ENCODE measurements at places on chromosomes 5 and 9. TPM values are rescaled to one million over a fixed set of nuclear protein-coding genes. Genes with fewer than 3 reads are reported as not detected.

FBP2 gene
- polyA plus RNA-seq, result not detected

CEL gene
- 0.22 TPM for polyA plus RNA-seq

PIP5K1B gene
- 0.05 TPM for polyA plus RNA-seq

- no peak overlapping the region for H3K4me3 ChIP-seq
- peaks cover 59% of the 10 kb centered on the region for H3K4me1 ChIP-seq
- H3K27me3 ChIP-seq, result no peaks in the 10 kb centered on the region
- peaks cover 10% of the 10 kb centered on the region for H3K36me3 ChIP-seq
Measured at GRCh38 chr9:121279776-121280388, 11.9 kb downstream of the GSN start.

- H3K27ac ChIP-seq, result no peak overlapping the region
- no peaks in the 10 kb centered on the region for H3K36me3 ChIP-seq
- DNase-seq, result no peak
- no peaks in the 10 kb centered on the region for H3K27me3 ChIP-seq
- no peaks in the 10 kb centered on the region for H3K4me1 ChIP-seq
Measured at GRCh38 chr5:141040093-141040770, 10.9 kb upstream of the PCDHB1 start.

- H3K4me1 ChIP-seq, result peaks cover 23% of the 10 kb centered on the region
- no peaks in the 10 kb centered on the region for H3K27me3 ChIP-seq
- H3K27ac ChIP-seq, result peak overlapping the region; percentile 11
- no peak for DNase-seq
Measured at GRCh38 chr5:138870611-138871010, 4.5 kb downstream of the LRRTM2 start.

DNA sequence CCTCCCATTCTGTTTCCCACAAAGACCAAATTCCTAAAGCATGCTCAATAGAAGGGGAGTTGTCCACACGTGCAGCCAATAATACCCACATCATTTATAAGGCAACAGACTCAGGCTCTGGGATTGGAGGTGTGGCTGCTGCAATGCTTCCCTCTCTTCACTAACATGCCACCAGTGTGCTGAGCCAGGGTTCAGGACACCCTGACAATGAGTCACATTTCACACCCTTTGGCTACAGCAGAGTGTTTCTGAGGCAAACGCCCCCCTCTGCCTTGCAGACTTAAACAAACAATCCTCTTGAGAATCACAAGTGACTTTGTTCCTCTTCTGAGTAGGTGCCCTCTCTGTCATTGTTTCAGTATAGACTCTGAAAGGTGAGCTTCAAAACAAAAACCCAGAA is 189.3 kb upstream of the TLE4 start:
- no peaks in the 10 kb centered on the region for H3K36me3 ChIP-seq
- peaks cover 25% of the 10 kb centered on the region for H3K4me1 ChIP-seq
- H3K27me3 ChIP-seq, result no peaks in the 10 kb centered on the region
- no peak for DNase-seq

GRCh38 chr5:150496534-150496933 is 11.4 kb upstream of the NDST1 start:
- H3K27ac ChIP-seq, result peak overlapping the region; percentile 44
- H3K4me1 ChIP-seq, result peaks cover 73% of the 10 kb centered on the region
- no peak overlapping the region for H3K4me3 ChIP-seq

- no peaks in the 10 kb centered on the region for H3K27me3 ChIP-seq
- peak; percentile 90 for DNase-seq
- peaks cover 62% of the 10 kb centered on the region for H3K4me1 ChIP-seq
- peak overlapping the region; percentile 58 for H3K27ac ChIP-seq
Measured at GRCh38 chr9:38047301-38048251, 21.5 kb downstream of the SHB start.

DNA sequence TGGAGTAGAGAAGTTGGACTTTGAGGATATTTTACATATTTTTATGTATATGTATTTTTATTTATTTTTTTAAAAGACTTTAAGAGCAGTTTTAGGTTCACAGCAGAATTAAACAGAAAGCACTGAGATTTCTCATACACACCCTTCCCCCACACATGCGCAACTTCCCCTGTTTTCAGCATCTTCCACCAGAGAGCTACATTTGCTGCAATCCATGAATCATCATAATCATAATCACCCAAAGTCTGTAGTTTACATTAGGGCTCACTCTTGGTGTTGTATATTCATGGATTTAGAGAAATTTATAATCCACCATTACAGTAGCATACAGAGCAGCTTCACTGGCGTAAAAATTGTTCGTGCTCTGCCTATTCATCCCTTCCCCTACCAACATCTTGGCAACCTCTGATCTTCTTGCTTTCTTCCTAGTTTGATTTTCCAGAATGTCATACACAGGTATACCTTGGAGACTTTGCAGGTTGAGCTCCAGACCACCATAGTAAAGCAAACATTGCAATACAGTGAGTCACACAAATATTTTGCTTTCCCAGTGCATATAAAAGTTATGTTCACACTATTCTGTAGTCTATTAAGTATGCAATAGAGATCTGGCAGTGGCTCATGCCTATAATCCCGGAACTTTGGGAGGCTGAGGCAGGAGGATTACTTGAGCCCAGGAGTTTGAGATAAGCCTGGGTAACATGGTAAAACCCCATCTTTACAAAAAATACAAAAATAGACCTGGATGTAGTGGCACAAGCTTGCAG is 9.6 kb upstream of the CCDC171 start:
- H3K36me3 ChIP-seq, result no peaks in the 10 kb centered on the region
- H3K4me3 ChIP-seq, result no peak overlapping the region
- H3K4me1 ChIP-seq, result no peaks in the 10 kb centered on the region
- no peak overlapping the region for H3K27ac ChIP-seq
- H3K27me3 ChIP-seq, result no peaks in the 10 kb centered on the region

DNA sequence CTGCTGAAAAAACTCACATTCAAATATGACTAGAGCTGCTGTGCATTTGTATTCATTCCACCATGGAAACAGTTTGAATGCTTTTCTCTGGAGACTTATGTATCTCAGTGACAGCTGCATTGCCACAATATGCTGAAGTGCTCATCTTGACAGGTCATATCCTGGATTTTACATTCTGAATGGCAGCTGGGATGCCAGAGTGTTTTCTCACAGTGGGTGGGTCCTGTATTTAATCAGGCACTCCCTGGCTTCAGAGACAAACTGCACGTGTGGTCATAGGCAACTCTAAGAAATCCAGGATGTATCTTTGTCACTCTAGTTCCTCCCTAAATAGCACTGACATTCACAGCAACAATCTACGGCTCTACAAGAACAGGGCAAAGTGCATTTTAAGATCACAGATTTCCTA is 75.6 kb downstream of the ST8SIA4 start:
- H3K27ac ChIP-seq, result peak overlapping the region; percentile 67
- H3K4me3 ChIP-seq, result no peak overlapping the region
- DNase-seq, result no peak
- H3K4me1 ChIP-seq, result peaks cover 18% of the 10 kb centered on the region
- H3K36me3 ChIP-seq, result no peaks in the 10 kb centered on the region
- no peaks in the 10 kb centered on the region for H3K27me3 ChIP-seq

DNA sequence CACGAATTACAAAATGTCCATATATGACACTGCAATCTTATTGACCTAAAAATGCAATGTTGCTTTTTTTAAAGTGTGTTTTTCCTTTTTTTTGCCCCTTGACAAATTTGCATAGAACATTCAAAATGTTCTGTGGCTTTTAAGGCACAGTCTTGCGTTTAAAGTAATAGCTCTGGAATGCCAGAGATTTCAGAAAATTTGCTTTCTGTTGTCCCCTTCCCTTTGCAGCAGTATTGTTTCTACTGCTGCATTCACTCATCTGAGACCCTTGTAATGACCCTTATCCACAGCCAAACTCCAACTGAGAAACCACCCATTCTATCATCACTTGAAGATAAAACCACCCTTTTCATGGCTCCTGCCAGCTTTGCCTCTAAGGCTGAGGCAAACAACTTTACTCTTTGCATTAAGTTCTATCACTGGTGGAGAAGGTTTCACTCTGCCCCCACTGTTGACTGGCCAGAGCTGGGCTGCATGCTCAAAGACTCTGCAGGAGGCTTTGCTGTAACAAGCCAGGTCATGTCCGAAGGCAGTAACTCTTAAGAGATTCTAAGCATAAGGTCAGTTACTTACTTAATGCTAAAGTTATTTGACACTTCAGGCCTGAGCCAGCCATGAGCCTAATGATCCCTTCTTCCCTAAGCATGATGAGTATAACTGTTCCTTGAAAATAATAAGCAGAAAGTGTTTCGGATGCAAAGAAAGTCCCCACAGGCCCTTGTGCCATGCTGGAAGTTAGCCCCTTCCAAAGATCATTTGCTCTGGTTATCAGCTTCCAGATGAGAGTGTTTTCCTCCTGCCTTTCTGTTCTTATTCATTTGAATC is 101.9 kb downstream of the CD180 start:
- no peak overlapping the region for H3K4me3 ChIP-seq
- peak overlapping the region; percentile 26 for H3K27ac ChIP-seq
- peaks cover 26% of the 10 kb centered on the region for H3K4me1 ChIP-seq
- DNase-seq, result no peak
- no peaks in the 10 kb centered on the region for H3K27me3 ChIP-seq
- H3K36me3 ChIP-seq, result peaks cover 13% of the 10 kb centered on the region

GRCh38 chr9:87796196-87796595 is 70.3 kb downstream of the CTSL start:
- H3K27me3 ChIP-seq, result no peaks in the 10 kb centered on the region
- H3K4me1 ChIP-seq, result no peaks in the 10 kb centered on the region
- no peak overlapping the region for H3K4me3 ChIP-seq
- no peak overlapping the region for H3K27ac ChIP-seq
- no peaks in the 10 kb centered on the region for H3K36me3 ChIP-seq

DNA sequence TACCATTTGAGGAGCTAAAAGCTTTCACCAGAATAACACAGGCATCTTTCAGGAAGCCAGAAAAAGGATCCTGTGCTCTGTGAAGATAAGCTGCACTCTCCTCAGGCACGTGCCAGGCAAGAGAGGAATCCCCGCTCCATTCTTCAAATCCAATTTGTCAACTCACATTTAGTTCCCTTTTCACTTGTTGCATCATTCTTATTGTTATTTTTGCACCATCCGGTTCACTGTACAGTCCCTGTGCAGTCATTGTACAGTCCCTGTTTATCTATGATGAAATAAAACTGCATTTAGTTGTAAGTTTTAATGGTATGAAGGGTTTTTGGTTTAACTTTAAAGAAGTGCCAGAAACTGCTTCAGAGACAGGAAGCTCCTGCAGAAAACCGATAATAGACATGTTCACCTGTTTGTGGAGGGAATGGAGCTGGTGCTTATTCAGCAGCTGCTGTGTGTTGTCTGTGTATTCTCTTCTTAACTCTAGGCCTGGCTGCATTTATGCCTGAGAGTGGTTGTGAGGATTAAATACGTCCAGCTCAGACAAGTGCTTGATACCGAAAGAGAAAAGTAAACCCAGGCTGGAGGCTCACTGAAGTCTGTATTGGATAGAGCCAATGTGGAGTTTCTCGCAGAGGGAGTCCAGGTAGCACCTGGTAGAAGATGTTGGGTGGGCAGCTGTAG is 22.4 kb downstream of the IFNW1 start:
- no peak for DNase-seq
- H3K27ac ChIP-seq, result no peak overlapping the region
- no peaks in the 10 kb centered on the region for H3K36me3 ChIP-seq
- H3K4me3 ChIP-seq, result no peak overlapping the region
- no peaks in the 10 kb centered on the region for H3K4me1 ChIP-seq
